ENCODE measurements at places on chromosomes 4 and X. TPM values are rescaled to one million over a fixed set of nuclear protein-coding genes. Genes with fewer than 3 reads are reported as not detected.

The ADRA2C gene
- 0.85 TPM for total RNA-seq

The USP17L30 gene
- total RNA-seq = not detected

The ATP1B4 gene
- not detected for total RNA-seq

The BST1 gene
- total RNA-seq = 34.0 TPM

The CYBB gene
- total RNA-seq = 80.4 TPM

The FGF2 gene
- total RNA-seq = 45.6 TPM

The TCEAL6 gene
- total RNA-seq = not detected

The MAGEB1 gene
- total RNA-seq = not detected

The NUP62CL gene
- total RNA-seq = not detected

The PGAM4 gene
- total RNA-seq = not detected

The LEF1 gene
- 5.1 TPM for total RNA-seq

The TMEM35A gene
- total RNA-seq = not detected

The MID1 gene
- total RNA-seq = 11.1 TPM

The SOD3 gene
- 168 TPM for total RNA-seq

The AKAP14 gene
- not detected for total RNA-seq

The ADAD1 gene
- not detected for total RNA-seq

Measured in subcutaneous adipose tissue (tissue), 4 donors.